ENCODE measurements at places on chromosomes 6 and 20.
A peak's percentile ranks its signal among the peaks of the same experiment; 100 is the strongest.

DNA sequence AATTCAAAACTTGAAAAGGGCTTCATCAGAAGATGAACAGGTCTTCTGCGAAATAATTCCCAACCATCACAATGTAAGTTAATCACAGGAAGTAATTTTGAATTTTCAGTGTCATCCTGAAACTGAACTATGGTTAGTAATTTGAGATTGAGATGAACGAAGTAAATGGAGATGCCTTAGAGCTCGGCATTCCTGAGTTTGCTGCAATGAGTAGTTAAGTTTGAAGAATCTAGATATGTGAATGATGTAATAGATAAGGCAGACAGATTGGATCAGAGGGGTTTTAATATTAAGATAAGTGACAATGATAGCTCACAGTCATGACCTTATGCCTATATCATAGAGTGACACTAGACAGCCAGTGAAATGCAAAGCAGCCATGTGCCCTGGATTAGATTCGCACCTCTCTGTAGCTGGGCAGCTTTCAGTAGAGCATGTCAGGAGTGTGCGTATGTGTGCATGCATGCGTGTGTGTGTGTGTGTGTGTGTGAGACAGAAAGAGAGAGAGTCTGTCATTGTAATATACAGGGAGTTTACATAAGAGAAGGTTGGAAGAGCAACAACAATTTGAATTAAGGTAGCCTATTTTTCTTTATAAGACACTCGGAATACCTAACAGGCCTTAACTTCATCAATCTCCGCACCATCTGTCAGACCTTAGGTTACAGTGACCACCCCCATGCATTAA lies 233.0 kb downstream of the GMPR start:
- no peak for DNase-seq

- peak; percentile 44 for DNase-seq
Observed at GRCh38 chr6:17015144-17015543, 86.7 kb upstream of the STMND1 start.

DNA sequence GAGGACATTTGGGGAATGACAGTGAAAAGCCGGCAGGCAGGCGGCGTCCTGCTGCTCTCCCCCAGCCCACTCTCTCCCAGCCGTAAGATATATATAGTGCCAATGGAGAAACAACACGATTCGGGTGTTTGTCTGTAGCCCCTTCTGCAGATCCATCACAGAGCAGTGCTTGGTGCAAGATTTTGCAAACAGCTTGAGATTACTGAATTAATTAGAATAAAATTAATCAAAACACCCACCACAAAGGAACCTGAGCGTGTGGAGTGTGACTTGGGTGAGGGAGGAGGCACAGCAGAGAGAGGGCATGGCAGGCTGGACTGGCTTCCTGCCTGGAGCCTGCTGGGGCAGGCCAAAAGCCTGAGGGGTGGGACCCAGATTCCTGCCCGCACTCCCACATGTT lies 28.8 kb upstream of the CCDC167 start:
- DNase-seq: no peak

GRCh38 chr20:54069501-54069971 lies 858 bp downstream of the BCAS1 start:
- DNase-seq: no peak

GRCh38 chr6:149967591-149967990 lies 3.8 kb downstream of the ULBP1 start:
- DNase-seq: no peak

- peak; percentile 23 for DNase-seq
Observed at GRCh38 chr6:142474531-142475289, 172.9 kb downstream of the ADGRG6 start.

DNA sequence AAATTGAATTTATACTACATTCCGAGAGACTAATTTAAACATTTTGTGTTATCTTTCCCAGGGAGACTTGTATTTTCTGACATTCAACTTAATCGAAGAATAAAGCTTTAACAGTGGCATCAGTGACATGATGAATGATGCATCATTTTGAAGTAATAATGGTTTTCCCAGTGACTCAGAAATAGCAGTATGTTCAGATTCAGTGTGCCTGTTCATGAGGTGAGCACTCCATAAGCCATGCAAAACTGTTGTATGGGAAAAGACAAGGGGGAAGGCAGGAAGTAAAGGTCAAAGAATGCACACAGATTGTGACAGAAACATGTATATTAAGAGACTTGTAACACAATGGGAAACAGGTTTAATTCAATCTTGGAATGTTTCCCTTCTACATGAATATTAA lies 1348.2 kb upstream of the GJE1 start:
- no peak for DNase-seq

- DNase-seq: no peak
Observed at GRCh38 chr6:165453395-165453794, 144.0 kb upstream of the C6orf118 start.

GRCh38 chr6:125764121-125764671 lies 14.8 kb downstream of the HEY2 start:
- no peak for DNase-seq

GRCh38 chr6:10529231-10529801 lies 8.2 kb downstream of the GCNT2 start:
- DNase-seq: no peak

GRCh38 chr6:110549277-110549676 lies 72.9 kb upstream of the SLC22A16 start:
- DNase-seq: no peak

GRCh38 chr6:24997905-24998304 lies 62.1 kb upstream of the RIPOR2 start:
- DNase-seq: no peak

DNA sequence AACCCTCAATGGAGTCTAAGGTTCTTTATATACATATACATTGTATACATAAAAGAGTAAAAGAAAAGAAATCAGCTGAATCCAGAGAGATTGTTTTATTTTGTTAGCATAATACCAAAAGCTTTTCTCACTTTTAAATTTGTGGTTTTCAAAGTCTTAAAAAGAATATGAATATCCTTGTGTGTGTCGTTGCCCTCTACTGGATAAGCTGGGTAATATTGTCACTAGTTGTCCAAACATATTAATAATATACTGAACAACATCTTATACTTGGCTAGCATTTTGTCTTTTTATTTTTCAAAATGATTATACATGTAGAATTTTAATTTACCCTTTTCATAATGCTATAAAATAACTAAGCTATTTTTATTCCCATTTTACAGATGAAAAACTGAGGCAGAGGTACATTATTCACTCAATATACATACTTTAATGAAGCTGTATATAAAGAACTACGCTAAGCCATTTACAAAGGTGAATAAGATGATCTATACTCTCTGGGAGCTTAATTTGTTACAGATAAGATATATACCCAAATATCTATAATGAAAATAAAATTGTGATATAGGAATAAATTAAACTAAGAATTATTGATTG lies 531.7 kb downstream of the TFAP2B start:
- DNase-seq: no peak

GRCh38 chr6:160129881-160130615 lies 8.4 kb downstream of the SLC22A1 start:
- DNase-seq: no peak

- no peak for DNase-seq
Observed at GRCh38 chr6:159174263-159174969, 5.2 kb downstream of the FNDC1 start.

GRCh38 chr6:5379647-5380242 lies 118.4 kb downstream of the FARS2 start:
- DNase-seq: no peak

DNA sequence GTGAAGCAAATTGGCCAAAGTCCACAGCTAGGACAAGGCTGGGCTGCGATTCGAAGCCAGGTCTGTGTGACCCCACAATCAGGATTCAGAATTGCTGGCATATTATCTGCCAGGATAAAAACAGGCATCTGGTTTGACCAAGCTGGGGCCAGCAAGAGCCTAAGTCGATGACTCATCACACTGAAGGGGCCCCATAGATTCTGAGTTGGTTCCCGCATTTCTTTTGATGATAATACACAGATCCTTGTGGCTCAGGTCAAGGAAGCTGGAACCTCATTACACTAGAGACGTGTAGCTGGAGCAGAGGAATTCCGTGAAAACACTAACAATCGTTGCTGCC lies 6.5 kb downstream of the KCNB1 start:
- no peak for DNase-seq

GRCh38 chr6:51299621-51300380 lies 481.1 kb downstream of the TFAP2B start:
- no peak for DNase-seq

- no peak for DNase-seq
Observed at GRCh38 chr6:111753573-111753972, 119.7 kb downstream of the FYN start.

Data from GM04504 (cell line).